ENCODE measurements at places on chromosomes 2 and 18.
A peak's percentile ranks its signal among the peaks of the same experiment; 100 is the strongest.

DNA sequence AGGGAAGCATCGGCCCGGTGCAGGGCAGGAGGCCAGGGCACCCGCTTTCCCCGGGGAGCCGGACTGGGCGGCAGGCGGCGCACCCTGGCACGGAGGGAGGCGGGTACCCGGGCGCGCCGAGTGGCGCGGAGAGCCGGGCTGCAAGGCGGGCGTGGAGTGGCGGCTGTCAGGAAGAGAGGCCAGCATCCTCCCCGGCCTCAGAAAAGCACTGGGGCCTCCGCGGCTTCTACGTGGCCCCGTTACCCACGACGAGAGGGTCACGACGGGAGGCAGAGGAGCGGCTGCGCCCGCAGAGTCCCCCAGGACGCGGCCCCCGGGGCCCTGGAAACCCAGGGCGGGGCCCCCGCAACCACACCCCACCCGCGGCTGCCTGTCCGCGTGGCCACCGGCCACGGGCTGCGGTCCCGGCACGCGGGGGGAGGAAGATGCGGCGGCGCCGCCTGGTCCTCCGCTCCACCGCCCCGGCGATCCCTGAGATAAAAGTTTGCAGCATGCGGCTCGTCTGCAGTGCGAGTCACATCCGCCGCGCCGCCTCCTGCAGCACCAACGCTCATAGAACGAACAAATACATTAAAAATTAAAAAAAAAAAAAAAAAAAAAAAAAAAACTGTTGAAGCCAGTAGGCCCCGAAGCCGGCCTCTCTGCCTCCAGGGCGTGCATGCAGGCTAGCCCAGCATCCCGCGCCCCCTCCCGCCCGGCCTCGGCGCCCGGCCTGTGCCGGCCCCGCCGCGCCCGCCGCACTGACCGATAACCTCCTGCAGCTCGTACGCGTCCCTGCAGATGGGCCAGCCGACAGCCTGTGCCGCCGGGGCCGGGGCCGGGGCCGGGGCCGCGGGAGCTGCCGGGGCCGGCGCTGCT lies 683 bp downstream of the STK39 start:
- DNase-seq = peak; percentile 73

DNA sequence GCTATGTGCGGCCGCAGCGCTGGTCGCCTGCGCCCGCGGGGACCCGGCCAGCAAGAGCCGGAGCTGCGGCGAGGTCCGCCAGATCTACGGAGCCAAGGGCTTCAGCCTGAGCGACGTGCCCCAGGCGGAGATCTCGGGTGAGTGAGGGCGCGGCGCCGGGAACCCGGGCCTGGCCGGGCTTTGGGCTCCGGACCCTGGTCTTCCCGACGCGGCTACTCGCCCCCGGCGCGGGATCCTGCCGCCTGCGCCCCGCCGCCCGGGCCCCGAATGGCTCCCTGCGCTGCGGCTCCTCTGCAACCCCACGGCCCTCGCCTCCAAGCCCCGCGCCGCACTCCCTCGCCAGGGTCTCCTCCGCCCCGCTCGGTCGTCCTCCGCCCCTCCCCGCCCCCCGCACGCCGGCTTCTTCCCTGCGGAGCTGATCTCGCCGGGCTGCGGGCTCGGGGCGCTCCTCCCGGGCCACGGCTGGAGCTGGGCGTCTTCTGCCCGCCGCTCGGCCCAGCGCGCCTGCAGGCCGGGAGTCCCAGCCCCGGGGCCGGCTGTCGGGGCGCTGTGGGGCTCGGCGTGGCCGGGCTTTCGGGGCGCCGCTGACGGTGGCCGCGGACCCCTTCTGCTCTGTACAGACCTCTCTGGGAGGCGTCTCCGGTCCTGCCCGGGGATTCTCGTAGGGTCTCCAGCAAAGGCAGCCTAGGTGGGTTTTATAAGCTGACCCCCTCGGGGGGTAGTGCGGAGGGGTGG lies 652 bp downstream of the GPC1 start:
- DNase-seq = no peak

- DNase-seq = no peak
Measured at GRCh38 chr18:59661891-59662701, 35.1 kb downstream of the CCBE1 start.

DNA sequence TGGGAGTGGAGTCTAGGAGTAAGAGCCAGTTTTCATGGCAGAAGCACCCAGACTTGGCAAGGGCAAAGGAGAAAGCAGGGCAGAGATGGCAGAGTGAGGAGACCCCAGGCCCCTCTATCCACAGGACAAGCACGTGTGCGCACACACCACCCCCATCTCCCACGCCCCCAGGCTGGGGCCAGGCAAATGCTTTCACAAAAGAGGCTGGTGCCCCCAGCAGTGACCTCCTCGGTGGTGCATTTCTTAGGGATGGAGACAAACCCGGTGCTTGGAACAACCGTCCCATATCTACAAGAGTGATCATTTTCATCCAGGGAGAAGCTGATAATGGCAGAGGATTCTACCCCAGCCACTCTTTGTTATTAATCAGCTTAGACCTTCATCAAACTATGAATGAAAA lies 62.0 kb downstream of the KCNF1 start:
- no peak for DNase-seq

- no peak for DNase-seq
Measured at GRCh38 chr2:142885543-142885942, 8.1 kb downstream of the KYNU start.

DNA sequence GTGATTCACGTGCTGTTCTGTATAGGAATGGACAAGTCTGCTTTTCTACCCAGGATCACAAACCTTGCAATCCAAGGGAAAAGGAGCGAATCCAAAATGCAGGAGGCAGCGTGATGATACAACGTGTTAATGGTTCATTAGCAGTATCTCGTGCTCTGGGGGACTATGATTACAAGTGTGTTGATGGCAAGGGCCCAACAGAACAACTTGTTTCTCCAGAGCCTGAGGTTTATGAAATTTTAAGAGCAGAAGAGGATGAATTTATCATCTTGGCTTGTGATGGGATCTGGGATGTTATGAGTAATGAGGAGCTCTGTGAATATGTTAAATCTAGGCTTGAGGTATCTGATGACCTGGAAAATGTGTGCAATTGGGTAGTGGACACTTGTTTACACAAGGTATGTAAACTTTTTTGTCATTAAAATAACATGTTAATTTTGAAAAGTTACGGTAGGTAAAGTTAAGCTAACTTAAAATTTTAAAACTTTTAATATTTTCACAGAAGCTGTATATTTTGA lies 33.0 kb downstream of the PPM1B start:
- DNase-seq = no peak

DNA sequence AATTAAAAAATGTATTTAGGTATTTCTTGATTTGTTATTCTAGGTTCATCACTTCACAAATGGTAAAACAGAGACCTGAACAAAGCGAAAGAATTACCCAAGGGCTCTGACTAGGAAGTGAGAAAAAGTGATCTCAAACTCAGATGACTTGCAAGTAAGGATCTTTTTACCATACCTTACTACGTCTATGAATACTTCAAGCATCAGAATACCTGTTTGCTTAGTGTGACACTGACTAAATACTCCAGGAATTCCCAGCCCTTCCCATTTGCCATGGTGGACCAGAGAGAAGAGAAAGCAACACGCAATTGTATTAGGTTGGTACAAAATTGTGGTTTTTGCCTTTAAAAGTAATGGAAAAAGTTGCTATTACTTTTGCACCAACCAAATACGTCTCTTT lies 35.8 kb upstream of the FIGN start:
- no peak for DNase-seq

- DNase-seq = no peak
Measured at GRCh38 chr2:64295326-64296139, 151.3 kb upstream of the PELI1 start.

- no peak for DNase-seq
Measured at GRCh38 chr2:217929757-217930707, 72.8 kb downstream of the TNS1 start.

DNA sequence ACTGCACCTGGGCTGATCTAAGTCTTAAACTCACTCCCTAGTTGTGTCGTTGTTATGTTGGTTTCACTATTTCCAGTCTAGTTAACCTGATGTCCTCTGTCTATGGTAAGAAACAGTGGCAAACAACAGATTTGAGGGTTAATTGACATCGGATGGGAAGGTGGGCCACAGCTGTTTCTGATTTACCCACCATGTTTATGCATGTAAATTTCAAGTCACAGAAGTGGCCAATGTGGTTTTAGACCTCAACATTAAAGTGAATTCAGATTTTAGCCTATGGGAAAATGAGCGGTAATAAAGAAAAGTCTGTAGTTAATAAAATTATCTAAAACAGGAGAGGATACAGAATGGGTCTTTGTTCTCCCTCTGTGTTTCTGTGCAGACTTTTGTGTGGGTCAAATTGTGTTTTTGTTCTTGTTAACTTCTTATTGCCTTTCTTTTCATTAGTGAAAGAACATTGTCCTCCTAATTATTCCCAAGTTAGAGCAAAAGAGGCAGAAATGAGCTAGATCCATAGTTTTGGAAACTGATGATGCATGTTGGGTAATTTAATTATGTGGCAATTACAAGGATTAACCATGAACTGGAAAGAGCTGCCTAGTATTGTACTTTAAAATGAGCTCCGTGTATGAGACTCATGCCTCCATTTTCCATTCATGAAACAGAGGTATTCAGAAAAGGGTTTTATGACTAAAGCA lies 83.2 kb downstream of the LAMA3 start:
- no peak for DNase-seq

GRCh38 chr18:48848641-48849143 lies 102.1 kb downstream of the SMAD7 start:
- DNase-seq = no peak
